Naive thymus-derived CD4-positive, alpha-beta T cell (primary cell): ENCODE measurements at places on chromosomes 5 and 9. TPM values are rescaled to one million over a fixed set of nuclear protein-coding genes. Genes with fewer than 3 reads are reported as not detected.

GRCh38 chr5:172059661-172060100 lies 53.2 kb upstream of the FBXW11 start:
- peak; percentile 36 for DNase-seq

The ARID3C gene
- total RNA-seq = not detected

DNA sequence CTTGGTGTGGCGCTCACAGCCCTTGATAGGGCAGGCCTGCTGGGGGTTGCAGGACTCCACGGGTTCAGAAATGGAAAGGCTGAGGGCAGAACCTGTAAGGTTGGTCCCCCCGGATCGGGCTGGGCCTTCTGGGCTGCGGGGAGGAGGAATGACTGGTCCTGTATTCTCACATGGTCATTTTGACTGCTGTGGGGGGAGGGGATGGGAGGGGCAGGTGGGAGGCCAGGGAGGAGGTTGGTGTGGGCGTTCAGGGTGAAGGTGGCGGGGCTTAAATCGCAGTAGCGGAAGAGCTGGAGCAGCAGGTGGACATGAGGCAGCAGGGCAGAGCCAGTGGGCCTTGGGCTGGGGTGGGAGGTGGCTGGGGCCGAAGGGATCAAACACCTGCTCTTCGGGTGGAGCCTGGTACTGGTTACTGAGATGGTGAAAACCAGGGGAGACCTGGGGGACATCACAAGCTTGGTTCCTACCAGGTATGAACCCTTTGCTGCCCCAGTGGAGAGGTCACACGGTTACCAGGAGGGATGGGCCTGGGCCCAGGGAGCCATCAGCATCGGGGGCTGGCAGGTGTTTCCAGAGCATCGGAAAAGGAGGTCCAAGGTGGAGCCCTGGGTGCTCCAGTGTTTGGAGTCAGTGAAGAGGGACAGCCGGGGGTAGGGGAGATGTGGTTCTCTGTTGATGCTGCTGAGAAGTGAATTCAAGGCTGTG lies 1.8 kb downstream of the MRPS2 start:
- no peak for DNase-seq

GRCh38 chr5:109191153-109191558 lies 218.6 kb downstream of the PJA2 start:
- no peak for DNase-seq

The ADAM19 gene
- total RNA-seq = 31.9 TPM

The TRPM6 gene
- 3.6 TPM for total RNA-seq

GRCh38 chr5:155278532-155278931 lies 265.0 kb downstream of the KIF4B start:
- no peak for DNase-seq

- DNase-seq = no peak
Measured at GRCh38 chr9:4182831-4183230, 117.0 kb downstream of the GLIS3 start.

The TUT7 gene
- 49.0 TPM for total RNA-seq

- no peak for DNase-seq
Measured at GRCh38 chr9:133761641-133762248, 23.6 kb upstream of the SARDH start.

The NR2F1-AS1 gene
- not detected for total RNA-seq

The OR1Q1 gene
- total RNA-seq = not detected

The HMCN2 gene
- not detected for total RNA-seq
